ENCODE measurements at places on chromosomes 1 and 21.

GRCh38 chr21:40938611-40939010 lies 91.7 kb upstream of the DSCAM start:
- DNase-seq: no peak

- no peak for DNase-seq
Measured at GRCh38 chr21:42153046-42153686, 65.8 kb upstream of the ABCG1 start.

- no peak for DNase-seq
Measured at GRCh38 chr1:29123053-29123886, 433 bp downstream of the TMEM200B start.

DNA sequence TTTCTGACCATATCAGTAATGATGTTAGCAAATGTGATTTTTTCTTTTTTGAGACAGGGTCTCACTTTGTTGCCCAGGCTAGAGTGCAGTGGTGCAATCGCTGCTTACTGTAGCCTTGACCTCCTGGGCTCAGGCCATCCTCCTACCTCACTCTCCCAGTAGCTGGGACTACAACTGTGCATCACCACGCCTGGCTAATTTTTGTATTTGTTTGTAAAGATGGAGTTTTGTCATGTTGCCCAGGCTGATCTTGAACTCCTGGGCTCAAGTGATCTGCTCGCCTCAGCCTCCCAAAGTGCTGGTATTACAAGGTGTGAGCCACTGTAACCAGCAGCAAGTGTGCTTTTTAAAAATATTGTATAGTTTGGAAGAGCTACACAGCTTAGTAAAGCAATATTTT lies 4.1 kb upstream of the CFAP107 start:
- no peak for DNase-seq

DNA sequence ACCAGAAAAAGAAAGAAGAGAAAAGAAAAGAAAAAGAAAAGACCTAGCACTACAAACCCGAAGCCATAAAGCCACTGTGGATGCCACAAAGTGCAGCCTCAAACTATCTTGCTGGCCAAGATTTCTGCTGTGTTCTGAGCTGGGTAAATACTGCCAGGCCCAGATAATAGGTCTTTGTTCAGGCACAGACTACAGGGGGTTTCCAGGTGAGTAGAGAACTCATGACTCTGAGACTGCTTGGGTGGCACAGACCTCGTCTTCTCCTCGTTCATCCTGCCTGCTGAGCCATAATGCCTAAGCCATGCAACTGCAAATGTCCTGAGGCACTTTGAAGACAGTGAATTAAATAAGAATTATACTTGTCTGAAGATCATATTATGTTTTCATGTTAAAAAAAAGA lies 651.8 kb downstream of the LMO4 start:
- no peak for DNase-seq

DNA sequence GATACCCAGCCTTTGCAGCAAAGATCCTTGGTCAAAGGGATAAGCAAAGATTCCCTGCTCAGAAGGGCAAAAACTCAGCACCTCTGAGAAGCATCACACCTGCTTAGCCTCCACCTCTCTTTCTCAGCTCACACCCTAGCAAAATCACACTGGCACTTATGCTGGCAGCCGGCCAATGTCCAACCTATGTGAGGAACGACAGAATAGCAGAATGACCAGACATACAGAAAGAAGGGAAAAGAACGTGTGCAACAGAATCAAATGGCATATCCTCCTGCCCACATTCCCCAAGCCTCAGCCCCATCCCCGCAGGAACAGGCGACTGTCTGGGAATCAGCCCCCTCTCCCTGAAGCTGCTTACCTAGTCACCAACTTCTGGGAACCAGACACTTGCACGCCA lies 664 bp upstream of the ADORA3 start:
- DNase-seq: no peak

- DNase-seq: no peak
Measured at GRCh38 chr1:3700631-3701030, 48.3 kb downstream of the TP73 start.

GRCh38 chr1:16176653-16177052 lies 20.8 kb upstream of the EPHA2 start:
- DNase-seq: no peak

DNA sequence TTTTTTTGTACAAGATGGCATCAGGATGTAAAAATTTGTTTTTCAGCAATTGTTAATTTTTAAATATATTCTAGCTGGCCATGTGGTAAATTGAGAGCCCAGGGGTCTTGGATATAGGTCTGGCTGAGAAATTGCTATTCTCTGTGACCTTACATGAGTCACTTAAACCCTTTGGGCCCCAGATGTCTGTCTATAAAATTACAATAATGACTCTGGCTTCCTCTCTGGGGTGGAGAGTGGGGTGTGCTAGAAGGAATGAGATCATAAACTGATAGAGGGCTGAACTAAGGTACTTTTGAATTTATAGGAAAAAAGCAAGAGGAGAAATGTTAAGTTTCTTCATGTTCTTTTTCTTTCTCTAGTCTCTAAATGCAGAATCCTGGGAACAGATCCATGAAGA lies 12.4 kb upstream of the TCHH start:
- no peak for DNase-seq

GRCh38 chr1:150513351-150513791 lies 2.2 kb upstream of the FALEC start:
- no peak for DNase-seq

GRCh38 chr1:10339815-10340214 lies 59.0 kb upstream of the PGD start:
- DNase-seq: no peak

DNA sequence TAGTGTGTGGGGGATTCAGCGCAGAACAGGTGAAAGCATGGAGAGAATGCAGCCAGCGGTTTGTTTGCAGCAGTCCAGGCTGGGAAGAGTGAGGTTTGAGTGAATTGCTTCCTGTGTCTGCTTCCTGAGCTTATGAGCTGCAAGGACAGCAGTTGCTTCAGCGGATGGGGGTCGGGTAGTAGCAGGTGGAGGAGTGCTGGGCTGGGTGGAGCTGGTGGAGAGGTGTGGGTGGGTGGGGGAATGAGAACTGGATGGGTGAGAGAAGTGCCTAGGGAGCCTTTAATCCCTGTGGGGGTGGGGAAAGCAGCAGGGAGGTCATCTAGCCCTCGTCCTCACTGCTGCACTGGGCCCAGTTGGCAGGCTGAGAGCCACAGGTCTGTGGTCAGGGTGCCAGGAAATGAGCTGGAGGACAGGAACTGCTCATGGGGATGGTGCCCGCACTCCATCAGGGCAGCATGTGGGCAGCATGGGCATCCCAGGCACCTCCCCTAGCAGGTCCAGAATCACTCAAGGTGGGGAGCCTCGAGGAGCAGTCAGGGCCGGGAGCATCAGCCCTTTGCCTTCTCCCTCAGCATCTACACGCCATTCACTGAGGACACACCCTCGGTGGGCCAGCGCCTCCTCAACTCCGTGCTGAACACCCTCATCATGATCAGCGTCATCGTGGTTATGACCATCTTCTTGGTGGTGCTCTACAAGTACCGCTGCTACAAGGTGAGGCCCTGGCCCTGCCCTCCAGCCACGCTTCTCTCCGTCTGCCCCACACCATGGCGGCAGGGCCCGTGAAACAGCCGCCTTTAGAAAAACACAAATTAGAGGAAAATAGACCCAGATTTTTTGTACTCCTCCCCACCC lies 14.8 kb downstream of the PSEN2 start:
- DNase-seq: peak; percentile 14

GRCh38 chr21:18228060-18228739 lies 16.4 kb upstream of the CHODL start:
- no peak for DNase-seq

DNA sequence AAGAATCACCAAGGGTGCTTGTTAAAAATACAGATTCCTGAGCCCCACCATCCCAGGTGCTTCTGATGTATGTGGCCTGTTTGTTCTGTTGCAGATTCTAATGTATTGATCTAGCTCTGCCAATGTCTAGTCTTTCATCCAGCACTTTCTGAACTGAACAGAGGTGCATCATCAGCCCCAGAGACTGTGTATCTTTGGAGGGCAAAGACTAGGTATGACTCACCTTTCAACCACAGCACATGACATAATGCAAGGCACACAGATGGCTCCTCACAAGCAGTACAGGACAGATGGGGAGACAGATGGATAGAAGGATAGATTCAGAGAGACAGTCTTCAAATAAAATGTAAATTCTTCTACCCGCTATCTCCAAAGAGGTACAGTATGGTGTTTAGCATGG lies 32.3 kb downstream of the CD58 start:
- DNase-seq: peak; percentile 52

DNA sequence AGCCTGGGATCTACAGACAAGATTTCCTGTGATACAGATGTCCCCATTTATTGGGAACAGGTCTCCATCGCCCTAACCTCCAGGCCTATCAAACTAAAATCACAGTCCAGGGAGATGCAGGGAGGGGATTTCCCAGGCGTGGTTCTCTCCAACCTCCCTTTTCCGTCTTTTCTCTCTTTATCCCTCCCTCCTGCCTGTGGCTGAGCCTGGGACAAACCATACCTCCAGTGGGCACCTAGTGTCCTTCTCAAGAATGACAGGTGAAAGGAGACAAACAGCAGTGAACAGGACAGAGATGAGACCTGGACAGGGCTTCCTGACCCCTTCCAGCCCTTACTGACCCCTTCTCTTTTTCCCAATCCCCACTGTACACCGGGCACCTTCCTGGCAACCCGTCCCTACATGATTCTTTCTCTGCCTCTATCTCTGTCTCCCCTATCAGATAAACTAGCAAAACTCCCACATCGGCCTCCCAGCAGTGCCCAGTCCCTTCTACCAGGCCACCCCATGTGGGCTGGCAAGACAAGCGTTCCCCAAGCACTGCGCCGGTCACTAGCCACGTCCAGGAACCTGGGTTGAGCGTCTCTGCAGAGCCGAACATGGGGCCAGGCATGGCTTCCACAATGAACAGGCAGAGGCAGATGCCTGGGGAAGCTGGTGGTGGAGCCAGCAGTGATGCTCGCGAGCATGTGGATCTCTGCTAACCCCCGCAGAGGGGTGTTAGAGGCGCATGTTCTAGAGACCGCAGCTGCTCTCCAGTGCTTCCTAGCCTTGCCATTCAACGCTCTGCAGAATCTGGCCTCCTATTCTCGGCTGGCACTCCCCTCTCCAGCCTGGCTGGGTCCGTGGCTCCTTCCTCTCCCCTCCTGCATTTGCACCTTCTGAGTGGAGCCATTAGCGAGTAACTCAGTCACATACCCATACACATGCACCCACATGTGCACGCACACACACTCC lies 54.7 kb downstream of the ELK4 start:
- DNase-seq: no peak

DNA sequence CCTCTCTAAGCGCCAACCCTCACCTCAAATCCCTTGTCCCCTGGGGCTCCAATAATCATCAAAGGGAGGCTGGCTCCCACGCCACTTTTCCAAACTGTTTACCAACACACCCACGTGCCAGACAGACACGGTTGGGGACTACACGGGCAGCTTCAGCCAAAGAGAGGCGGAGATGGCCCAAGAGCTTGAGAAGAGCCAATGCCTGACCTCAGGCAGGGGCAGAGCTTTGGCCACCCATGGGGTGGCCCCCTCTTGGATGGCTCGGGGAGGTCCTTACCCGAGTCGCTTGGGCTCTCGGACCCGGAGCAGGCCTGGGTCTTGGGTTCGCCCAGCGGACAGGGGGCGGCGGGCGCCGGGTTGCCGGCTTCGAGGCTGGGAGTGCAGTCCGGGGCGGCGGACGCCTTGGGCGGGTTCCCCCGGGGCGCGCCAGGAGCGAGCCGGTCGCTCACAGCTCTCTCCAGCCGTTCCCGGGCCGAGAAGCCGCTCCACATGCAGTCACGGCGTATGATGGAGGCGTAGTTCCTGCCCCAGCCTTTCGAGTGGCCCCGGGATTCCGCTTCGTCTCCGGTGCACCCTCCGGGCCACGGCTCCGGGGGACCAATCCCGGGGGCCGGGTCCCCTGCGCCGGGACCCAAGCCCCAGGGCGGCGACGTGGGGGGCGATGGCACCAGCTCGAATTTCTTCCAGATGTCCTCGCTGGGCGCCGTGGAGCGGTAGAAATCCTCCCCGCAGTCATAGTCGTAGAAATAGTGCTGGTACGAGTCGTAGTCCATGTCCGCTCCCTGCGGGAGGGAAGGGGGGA lies 854 bp downstream of the MYCL start:
- DNase-seq: peak; percentile 3

Measured in CD4-positive, alpha-beta T cell treated with Interleukin-6 for 4 hours (primary cell).